ENCODE measurements at places on chromosomes 2 and 18. TPM values are rescaled to one million over a fixed set of nuclear protein-coding genes. Genes with fewer than 3 reads are reported as not detected.

RBM44 gene
- 0.14 TPM for total RNA-seq

SLC25A12 gene
- 17.4 TPM for total RNA-seq

SCG2 gene
- total RNA-seq = 0.14 TPM

SERPINB5 gene
- 314 TPM for total RNA-seq

PAX3 gene
- not detected for total RNA-seq

CRYGC gene
- total RNA-seq = not detected

CFAP65 gene
- not detected for total RNA-seq

ZNF396 gene
- 0.42 TPM for total RNA-seq

CLEC4F gene
- total RNA-seq = not detected

TCF23 gene
- total RNA-seq = 0.03 TPM

FSHR gene
- not detected for total RNA-seq

TTC39C gene
- 15.9 TPM for total RNA-seq

RGPD3 gene
- 0.14 TPM for total RNA-seq

TNFRSF11A gene
- total RNA-seq = 1.1 TPM

GALNT5 gene
- 10.2 TPM for total RNA-seq

UGT1A6 gene
- total RNA-seq = 14.0 TPM

OTOS gene
- total RNA-seq = not detected

MAT2A gene
- total RNA-seq = 157 TPM

GREB1L gene
- 5.3 TPM for total RNA-seq

ANKRD30BL gene
- total RNA-seq = not detected

ERBB4 gene
- total RNA-seq = not detected

ACVR1 gene
- total RNA-seq = 24.4 TPM

SGPP2 gene
- total RNA-seq = 0.14 TPM

IL18R1 gene
- total RNA-seq = 2.2 TPM

C2orf81 gene
- total RNA-seq = 1.5 TPM

PPP4R3B gene
- total RNA-seq = 34.4 TPM

PDCL3 gene
- total RNA-seq = 23.4 TPM

LAPTM4A gene
- total RNA-seq = 91.4 TPM

Data from foreskin keratinocyte (primary cell).